ENCODE measurements at places on chromosomes 2 and 18. TPM values are rescaled to one million over a fixed set of nuclear protein-coding genes. Genes with fewer than 3 reads are reported as not detected.

The GIGYF2 gene
- total RNA-seq = 40.0 TPM

The XIRP2 gene
- not detected for total RNA-seq

The B3GNT7 gene
- total RNA-seq = not detected

The SIX2 gene
- 130 TPM for total RNA-seq

The PLB1 gene
- not detected for total RNA-seq

The BCL11A gene
- total RNA-seq = not detected

The DCDC2C gene
- not detected for total RNA-seq

The KIDINS220 gene
- total RNA-seq = 38.4 TPM

The ADGRF3 gene
- total RNA-seq = not detected

The ZNF407 gene
- total RNA-seq = 7.2 TPM

The TMEM198 gene
- 6.4 TPM for total RNA-seq

The FIGN gene
- total RNA-seq = 0.94 TPM

The CPLX4 gene
- not detected for total RNA-seq

The CNGA3 gene
- total RNA-seq = not detected

The RTKN gene
- 13.9 TPM for total RNA-seq

The DNAH6 gene
- not detected for total RNA-seq

The CHRNG gene
- not detected for total RNA-seq
